H9 (cell line): ENCODE measurements at places on chromosomes 5 and 9. TPM values are rescaled to one million over a fixed set of nuclear protein-coding genes. Genes with fewer than 3 reads are reported as not detected.

DNA sequence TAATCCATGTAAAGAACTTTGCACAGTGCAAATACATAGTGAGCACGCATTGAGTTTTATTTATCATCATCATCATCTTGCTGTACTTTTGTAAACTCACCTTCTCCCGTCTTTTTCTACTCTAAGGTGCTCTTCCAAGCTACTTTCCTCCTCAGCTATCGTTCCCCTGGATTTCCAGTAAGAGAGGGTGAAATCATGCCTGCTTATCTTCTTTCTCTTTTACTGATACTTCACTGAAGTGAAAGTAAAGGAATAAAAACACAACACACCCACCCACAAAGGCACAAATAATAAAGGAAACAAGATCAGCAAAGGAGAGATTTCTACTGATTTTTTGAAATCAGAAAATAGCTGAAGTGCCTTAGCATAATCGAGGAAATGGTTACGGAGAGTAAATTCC lies 509.9 kb downstream of the RAB3C start:
- DNase-seq: no peak

GRCh38 chr5:52811067-52811749 lies 23.5 kb downstream of the ITGA1 start:
- no peak for DNase-seq

- no peak for DNase-seq
Measured at GRCh38 chr5:1637639-1638481, 114.1 kb upstream of the LPCAT1 start.

DNA sequence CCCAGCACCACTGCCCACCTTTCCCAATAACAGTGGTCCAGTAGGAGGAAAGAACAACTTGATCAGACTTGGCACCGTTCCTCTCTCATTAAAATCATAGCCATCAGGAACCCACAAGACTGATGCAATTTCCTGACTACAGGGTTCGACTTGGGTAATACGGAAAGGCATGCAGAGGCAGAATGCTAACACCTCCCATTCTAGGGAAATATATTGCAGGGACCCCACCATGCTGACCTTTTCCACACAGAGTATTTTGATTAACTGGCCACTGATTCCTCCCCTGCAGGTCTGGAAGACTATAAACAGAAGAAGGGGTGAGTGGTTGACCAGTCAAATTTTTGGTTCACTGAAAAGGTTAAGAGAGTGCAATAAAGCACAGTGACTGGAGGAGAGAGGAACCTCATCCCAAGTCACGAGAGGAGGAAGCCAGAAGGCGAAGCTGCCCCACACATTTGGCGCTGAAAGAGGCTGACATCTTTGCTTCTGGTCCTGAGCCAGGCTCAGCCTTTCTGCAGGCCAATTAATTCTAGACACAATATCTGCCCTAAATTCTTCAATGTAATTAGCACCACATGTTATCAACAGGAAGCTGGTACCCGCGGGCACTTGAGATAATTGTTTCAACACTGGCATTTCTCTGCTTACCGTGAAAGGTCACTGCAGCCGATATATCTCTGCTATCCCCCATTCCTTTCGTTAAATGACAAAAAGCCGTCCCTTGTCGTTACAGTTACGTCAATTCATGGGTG lies 64.7 kb upstream of the SPOCK1 start:
- DNase-seq: no peak

- peak; percentile 99 for DNase-seq
Measured at GRCh38 chr5:126594748-126595485, at the start of gene ALDH7A1. TSS of gene ALDH7A1 (minus strand) at chr5:126595219. CDS start at chr5:126595198, 21 bp downstream.

- no peak for DNase-seq
Measured at GRCh38 chr5:16744164-16744880, 127.5 kb upstream of the RETREG1 start.

ITK gene
- total RNA-seq: 0.22 TPM in 2 replicates

ZFP37 gene
- total RNA-seq: 4.8 and 5.1 TPM in 2 replicates

TRIP13 gene
- total RNA-seq: 40.6 and 42.6 TPM in 2 replicates

PLAC8L1 gene
- 0.52 and 0.64 TPM in 2 replicates for total RNA-seq

TAF1L gene
- not detected in 2 replicates for total RNA-seq

IL13 gene
- total RNA-seq: not detected in 2 replicates
